ENCODE measurements at places on chromosomes 12 and 14.
A peak's percentile ranks its signal among the peaks of the same experiment; 100 is the strongest.

DNA sequence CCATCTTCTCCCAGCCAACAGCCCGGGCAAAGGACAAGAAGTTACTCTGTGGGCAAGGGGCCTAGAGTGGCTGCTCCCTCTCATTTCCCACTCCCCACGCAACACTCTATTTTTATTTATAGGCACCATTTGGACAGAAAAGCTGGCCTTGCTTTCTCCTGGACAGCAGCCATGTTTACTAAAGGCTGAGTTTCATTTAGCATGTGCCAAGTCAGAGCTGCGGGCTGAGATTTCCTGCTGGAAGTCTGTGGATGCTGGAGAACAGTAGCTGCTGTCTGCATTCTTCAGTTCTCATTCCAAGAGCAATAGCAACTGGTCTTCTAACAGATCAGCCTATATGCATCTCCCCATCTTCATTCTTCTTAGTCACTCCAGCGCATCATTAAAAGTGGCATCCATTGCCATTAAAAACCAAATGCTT, 8.3 kb downstream of the COL2A1 start:
- no peak for DNase-seq

DNA sequence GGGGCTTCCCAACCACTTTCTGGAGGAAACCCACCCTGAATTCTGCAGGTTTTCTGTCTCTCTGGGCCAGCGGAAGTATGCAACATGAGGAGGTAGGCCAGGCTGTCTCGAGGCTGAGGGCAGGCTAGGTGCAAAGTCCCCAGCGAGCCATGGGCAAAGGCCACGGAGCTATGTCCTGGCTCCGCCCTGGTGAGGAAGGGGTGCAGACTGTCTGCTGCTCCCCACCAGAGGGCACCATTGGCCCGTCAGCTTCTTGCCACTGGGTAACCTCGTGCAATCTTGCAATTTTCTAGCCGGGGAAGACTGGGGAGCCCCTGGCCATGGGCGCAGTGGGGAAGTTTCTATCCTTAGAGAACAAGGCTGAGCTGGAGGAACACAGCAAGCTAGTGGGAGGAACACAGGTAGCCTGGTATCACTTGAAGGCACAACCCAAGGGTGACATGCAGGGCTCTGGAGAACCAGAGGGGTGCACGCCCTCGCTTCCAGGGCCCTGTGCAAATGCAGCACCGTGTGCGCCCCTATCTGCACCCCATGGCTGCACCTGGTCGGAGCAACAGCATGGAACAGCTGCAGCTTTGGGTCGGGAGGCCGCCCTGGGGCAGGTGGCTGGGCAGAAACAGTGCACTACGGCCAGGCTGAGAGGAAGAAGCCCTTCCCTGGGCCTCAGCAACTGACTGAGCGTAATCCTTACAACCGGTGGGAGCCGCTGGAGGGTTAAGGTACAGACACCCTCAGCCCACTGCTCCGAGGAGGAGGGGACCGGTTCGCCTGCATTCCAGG, 27.6 kb upstream of the RPLP0 start:
- peak; percentile 92 for DNase-seq

DNA sequence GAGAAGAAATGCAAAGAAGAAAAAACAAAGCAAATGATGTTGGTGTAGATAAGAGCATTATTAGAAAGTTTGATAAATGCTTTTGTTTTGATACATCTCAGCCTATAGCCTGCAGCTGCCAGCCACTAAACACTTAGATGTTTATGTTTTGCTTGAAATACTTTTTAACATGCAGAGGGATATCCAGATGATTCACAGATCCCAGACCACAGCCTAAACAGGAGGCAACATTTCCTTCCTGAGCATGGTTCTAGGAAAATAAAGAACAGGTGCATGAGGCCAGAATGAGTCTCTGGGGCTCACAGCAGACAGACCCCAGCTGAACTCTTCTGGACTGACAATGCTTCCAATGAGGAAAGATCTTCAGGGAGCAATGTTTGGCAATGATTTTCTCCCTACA, 103.7 kb upstream of the EEA1 start:
- DNase-seq = no peak

DNA sequence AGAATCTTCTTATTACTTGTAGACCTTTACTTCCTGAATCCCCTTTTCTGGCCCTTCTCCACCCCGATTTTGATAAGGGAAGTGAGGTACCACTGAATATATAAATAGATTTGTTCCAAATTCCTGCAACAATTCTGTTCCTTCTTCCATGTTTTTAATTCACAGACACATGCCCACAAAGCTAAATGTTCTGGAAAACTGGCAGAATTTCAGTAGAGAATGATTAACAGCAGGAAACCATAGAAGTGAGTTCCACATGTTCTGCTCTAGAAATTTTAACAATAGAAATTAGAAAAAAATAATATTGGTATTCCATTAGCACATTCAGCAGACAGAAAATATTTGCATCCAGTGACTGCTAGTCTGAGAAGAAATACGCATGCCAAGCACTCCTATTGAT, 139.6 kb downstream of the SLC2A13 start:
- no peak for DNase-seq

- peak; percentile 7 for DNase-seq
Measured at GRCh38 chr12:118103201-118103600, 610 bp downstream of the VSIG10 start.

Measured in stimulated activated CD4-positive, alpha-beta T cell treated with anti-CD3 and anti-CD28 coated beads, Interleukin-4, amount 100 ng/mL, for 1 hour (primary cell).